Cerebellum (tissue), 4 donors: ENCODE measurements at places on chromosomes 6 and 20. TPM values are rescaled to one million over a fixed set of nuclear protein-coding genes. Genes with fewer than 3 reads are reported as not detected.

MYH7B gene
- total RNA-seq = 0.45 TPM

SPATS1 gene
- total RNA-seq = not detected

KCNB1 gene
- total RNA-seq = 10.0 TPM

SLCO4A1 gene
- total RNA-seq = 2.1 TPM

GSTA4 gene
- total RNA-seq = 84.5 TPM

- peak; percentile 80 for DNase-seq
Measured at GRCh38 chr6:156776840-156777576, at the start of gene ARID1B. Gene ARID1B, plus strand, starts transcription at chr6:156777378. Its CDS starts 303 bp downstream, at chr6:156777681.

GRCh38 chr6:46993846-46994245 is 48.3 kb downstream of the ADGRF1 start:
- no peak for DNase-seq

- DNase-seq = no peak
Measured at GRCh38 chr6:139291813-139292619, at the start of gene TXLNB. Gene TXLNB, minus strand, starts transcription at chr6:139291998. Its CDS starts 3,099 bp downstream, at chr6:139288899.

DNA sequence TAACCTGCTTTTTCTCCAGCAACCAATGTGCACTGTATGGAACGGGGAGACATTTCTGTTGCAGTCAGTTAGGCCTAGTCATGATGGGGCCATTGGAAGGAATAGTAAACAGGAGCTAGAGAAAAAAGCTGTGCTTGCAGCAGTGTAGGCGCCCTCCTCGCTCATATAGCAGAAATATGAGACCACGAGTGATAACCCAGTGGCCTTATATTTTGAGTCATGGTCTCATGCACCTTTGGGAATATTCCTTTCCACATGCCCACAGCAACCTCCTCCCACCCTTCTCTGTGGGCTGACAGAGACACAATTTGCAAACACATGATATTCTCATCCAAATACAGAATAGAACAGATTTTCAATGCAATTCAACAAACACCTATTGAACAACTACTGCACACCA is 248.9 kb upstream of the CITED2 start:
- DNase-seq = no peak

GRCh38 chr6:149168968-149169367 is 148.5 kb upstream of the TAB2 start:
- DNase-seq = no peak

GRCh38 chr20:45404438-45404837 is 3.7 kb upstream of the DBNDD2 start:
- DNase-seq = no peak

DNA sequence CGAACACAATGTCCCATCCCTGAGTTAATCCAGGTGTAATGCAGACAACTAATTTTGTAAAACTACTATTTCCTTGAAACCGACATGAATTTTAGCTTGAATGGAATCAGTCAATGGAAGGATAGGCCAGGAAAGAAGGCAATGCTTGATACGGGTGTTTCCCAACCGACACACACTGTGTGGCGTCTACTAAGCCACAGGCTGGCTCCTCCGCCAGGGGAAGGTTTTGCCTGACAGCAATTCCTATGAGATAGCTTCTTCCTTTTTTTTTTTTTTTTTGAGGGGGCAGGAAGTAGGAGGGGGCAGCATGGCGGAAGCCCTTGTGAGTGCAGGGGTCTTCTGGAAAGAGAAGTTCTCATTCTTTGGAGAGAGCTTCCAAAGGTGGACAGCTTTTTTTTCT is 12.0 kb upstream of the LAMA4 start:
- DNase-seq = no peak

DNA sequence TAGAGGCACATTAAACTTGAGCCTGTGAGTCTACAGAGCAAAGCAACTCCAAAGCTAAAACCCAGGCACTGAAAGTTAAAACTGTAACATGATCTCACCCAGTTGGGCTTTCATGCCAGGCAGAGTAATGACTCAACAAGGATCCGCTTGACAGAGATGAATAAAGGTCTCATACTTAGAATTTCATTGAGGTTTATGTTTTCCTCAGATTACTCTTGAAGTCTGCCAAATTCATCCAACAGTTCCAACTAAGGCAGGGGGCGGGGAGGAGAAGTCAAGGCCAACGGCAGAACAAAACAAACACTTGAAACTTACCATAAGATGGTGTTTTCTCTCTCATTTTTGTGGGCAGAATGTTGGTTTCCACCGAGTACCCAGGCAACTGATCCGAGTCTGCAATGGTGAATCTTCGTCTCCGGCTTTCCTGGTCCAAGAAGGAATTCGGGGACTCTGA is 54.0 kb upstream of the IPCEF1 start:
- no peak for DNase-seq

GRCh38 chr20:37189416-37190016 is 10.2 kb upstream of the MROH8 start:
- no peak for DNase-seq
